CD4-positive, alpha-beta T cell treated with Interleukin-6 at 100 ng/mL for 8 hours (primary cell): ENCODE measurements at places on chromosomes 7 and 10.

DNA sequence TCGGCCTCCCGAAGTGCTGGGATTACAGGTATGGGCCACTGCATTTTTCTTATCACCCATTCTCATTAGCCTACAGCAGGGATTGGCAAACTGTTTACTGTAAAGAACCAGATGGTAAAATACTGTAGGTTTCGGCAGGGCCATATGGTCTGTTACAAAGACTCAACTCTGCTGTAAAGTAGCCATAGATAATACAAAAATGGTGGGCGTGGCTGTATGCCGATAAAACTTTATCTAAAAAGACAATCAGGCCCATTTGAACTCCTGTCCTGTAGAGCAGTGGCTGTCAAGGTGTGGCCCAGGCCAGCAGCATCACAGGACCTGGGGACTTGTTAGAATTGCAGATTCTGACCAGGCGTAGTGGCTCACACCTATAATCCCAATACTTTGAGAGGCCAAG, 134.3 kb downstream of the CUX1 start:
- DNase-seq = no peak

GRCh38 chr7:112162142-112162766, 43.9 kb downstream of the DOCK4 start:
- DNase-seq = no peak

DNA sequence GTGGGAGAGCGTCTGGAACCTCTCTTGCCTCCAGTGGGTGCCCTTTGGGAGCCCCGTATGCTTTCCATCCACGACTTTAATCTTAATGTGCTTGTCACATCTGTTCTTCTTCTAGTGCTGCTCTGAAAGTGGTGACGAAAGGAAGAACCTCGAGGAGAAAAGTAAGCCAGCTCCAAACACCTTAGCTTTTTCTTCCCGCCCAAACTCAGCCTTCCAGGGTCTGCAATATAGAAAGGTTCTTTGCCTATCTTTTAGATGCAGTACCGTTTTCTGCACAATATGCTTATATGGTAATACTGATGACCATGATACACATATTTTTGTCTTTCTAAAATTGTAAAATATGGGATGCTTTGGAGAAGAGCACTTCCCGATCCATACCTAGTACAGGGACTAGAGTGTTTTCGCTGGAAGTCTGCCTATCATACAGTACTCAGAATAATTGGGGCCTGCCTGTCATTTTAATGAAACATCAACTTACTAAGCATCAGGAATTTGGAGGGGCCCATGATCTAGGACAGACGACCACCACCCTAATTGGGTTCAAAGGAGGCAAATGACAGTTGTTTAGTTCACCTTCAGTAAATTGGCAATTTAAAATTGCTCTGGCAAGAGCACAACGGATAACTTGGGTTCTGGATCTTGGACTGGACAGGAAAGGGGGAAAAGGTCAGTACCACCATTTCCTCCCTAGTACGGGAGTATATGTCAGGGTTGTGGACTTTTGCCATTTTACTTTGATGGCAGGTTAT, 884 bp downstream of the RINT1 start:
- DNase-seq = no peak

GRCh38 chr7:55044791-55045190, 26.0 kb downstream of the EGFR start:
- DNase-seq = no peak

GRCh38 chr7:157355784-157356511, 19.1 kb downstream of the DNAJB6 start:
- DNase-seq = no peak

GRCh38 chr7:372546-372931, 82.6 kb downstream of the FOXL3 start:
- no peak for DNase-seq

GRCh38 chr10:71419002-71419540, 22.4 kb downstream of the CDH23 start:
- DNase-seq = no peak

- no peak for DNase-seq
Measured at GRCh38 chr7:102044984-102045673, 227.7 kb downstream of the CUX1 start.

DNA sequence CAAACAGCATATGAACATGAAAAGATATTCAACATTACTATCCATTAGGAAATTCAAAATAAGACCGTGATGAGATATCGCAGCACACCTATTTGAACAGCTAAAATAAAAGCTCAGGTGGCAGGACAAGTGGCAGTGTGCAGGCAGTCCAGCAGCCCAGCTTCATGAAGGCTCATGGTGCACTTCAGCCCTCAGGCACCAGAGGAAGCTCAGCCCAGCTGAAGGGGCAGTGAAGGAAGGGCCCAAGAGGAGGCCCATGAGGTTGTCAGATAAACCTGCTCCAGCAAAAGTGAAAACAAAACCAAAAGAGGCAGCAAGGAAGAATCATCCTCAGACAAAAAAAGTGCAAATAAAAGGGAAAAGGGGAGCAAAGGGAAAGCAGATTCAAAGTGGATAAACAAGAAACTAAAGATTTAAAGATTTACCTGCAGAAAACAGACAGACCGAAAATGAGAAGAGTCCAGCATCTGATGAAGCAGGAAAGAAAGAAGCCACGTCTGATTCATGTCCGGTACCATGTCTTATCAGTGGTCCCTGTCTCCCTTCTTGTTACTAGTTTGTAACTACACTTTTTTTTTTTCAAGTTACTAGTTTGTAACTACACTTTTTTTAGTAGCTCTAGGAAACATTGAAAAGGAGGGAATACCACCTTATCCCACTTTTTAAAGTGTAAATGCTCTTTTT, 15.0 kb upstream of the FAM24B start:
- DNase-seq = no peak

- no peak for DNase-seq
Measured at GRCh38 chr10:43029043-43029442, 47.8 kb upstream of the RET start.
